Epithelial cell of alveolus of lung (primary cell): ENCODE measurements at places on chromosomes 7 and 10. TPM values are rescaled to one million over a fixed set of nuclear protein-coding genes. Genes with fewer than 3 reads are reported as not detected.

MINDY4 gene
- total RNA-seq: 3.9 and 4.2 TPM in 2 replicates

ABCB4 gene
- total RNA-seq: 2.4 and 2.5 TPM in 2 replicates

FAM237B gene
- not detected in 2 replicates for total RNA-seq

RPP38 gene
- total RNA-seq: 15.4 and 15.8 TPM in 2 replicates

ODAD2 gene
- 0.52 and 0.64 TPM in 2 replicates for total RNA-seq

GHRHR gene
- total RNA-seq: not detected in 2 replicates

HYCC1 gene
- 56.4 and 83.0 TPM in 2 replicates for total RNA-seq

MYH16 gene
- total RNA-seq: 0.26 TPM in 1 of 2 replicates, not detected in the other

MMRN2 gene
- total RNA-seq: 1.3 and 6.9 TPM in 2 replicates

LRRC61 gene
- total RNA-seq: 1.2 and 11.8 TPM in 2 replicates

CTTNBP2 gene
- total RNA-seq: 7.4 and 7.6 TPM in 2 replicates

ELN gene
- 2.3 and 16.4 TPM in 2 replicates for total RNA-seq

SFRP5 gene
- 0.32 TPM in 1 of 2 replicates, not detected in the other for total RNA-seq

TNS3 gene
- 17.2 and 79.5 TPM in 2 replicates for total RNA-seq

ZNF92 gene
- 8.5 and 10.4 TPM in 2 replicates for total RNA-seq

SYNPO2L gene
- 0.08 TPM in 1 of 2 replicates, not detected in the other for total RNA-seq

SUMF2 gene
- total RNA-seq: 129 and 198 TPM in 2 replicates
